ENCODE measurements at places on chromosomes 5 and 9.

DNA sequence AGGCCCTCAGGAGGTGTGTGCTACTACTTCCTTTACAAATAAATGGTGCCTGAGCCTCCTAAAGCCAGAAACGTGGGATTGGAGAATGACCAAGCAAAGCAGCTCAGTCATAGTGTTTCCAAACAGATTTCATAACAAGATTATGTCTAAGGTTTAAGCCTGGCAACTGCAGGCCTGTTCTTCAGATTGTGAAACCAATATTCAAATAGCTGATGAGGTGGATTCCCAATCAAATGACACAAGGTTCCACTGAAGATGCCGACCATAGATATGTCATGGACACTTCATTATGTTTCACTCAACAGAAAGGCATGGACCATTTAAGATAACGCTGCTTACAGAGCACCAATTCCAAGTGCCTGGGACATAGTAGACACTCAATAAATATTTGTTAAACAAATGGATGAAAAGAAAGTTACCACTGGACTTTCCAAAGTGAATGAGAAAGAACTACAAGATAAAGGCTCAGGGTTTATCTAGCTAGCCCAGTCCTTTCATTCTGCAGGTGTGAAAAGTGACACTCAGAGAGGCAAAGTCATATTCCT is 189.5 kb downstream of the ACTL7B start:
- DNase-seq = no peak

DNA sequence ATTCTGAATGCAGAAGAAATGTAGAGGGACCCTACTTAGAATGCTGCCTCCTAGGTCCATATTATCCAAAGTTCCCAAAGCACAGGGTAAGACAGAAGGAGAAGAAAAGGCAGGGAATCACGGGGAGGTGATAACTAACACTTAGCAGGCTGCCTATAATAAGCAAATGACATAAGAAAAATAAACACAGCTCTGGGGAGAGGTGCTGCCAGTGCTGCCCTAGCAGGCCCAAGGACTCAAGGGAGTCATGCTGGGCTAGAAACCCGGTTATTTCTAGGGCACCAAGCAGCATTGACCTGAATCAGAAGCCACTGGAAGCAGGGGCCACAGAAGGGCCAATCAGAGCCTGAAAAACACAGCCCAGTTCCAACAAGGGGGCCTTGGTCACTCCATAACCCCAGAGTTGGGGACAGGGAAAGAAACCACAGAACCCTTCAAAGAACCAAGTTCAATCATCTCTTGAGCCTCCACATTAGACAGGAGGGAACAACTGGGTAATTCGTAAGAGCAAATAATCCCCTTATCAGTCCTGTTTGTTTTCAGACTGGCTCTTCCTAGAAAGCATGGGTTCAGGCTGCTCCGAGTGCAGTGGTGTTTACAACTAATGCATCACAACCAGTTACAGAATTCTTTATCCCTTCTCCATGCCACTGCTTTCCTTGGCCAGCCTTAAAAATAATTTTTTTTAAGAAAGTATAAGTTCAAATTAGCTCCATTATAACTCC is 24.0 kb downstream of the NRG2 start:
- DNase-seq = no peak

GRCh38 chr5:125411071-125411743 is 664.8 kb upstream of the ZNF608 start:
- DNase-seq = no peak

- no peak for DNase-seq
Measured at GRCh38 chr9:95273369-95274022, 44.0 kb downstream of the FANCC start.

- no peak for DNase-seq
Measured at GRCh38 chr5:355958-356357, 34.4 kb downstream of the AHRR start.

- DNase-seq = peak; percentile 73
Measured at GRCh38 chr5:99060306-99061261, 131.8 kb upstream of the CHD1 start.

- DNase-seq = no peak
Measured at GRCh38 chr5:111548348-111548950, 36.1 kb upstream of the STARD4 start.

- DNase-seq = no peak
Measured at GRCh38 chr9:107999011-107999410, 509.4 kb upstream of the KLF4 start.

DNA sequence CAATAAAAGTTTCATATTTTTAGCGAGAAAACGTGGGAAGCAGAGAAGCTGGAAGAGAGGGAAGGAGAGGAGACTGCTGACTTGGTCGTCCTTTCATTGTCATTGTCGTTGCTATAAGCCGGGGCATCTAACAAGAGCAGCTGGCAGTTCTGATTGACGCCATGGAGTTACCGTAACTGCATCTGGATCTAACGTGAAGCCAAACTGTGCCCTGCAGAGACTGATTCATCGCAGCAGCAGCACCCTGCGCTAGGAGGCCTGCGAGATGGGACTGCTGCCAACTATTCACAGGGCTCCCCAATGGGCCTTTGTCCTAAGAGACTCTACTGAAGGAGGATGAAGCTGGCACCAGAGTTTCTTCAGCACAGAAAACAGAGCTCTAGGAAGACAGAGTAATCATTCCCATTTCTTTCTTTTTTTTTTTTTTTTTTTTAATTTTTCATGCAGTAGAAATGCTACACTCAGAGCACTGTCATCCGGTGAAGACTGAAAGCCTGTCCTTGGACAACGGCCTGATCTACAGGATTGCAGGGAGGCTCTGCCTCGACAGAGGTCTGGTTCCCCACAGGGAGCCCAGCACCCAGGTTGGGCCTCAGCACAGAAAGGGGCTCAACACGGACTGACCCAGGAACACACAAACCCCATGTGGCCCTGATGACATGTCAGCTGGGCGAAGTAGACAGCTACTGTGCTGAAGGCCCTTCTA is 47.8 kb downstream of the RETREG1 start:
- no peak for DNase-seq

- no peak for DNase-seq
Measured at GRCh38 chr9:128882677-128883603, 1.0 kb downstream of the LRRC8A start.

- DNase-seq = no peak
Measured at GRCh38 chr5:160174290-160174689, 55.0 kb upstream of the FABP6 start.

DNA sequence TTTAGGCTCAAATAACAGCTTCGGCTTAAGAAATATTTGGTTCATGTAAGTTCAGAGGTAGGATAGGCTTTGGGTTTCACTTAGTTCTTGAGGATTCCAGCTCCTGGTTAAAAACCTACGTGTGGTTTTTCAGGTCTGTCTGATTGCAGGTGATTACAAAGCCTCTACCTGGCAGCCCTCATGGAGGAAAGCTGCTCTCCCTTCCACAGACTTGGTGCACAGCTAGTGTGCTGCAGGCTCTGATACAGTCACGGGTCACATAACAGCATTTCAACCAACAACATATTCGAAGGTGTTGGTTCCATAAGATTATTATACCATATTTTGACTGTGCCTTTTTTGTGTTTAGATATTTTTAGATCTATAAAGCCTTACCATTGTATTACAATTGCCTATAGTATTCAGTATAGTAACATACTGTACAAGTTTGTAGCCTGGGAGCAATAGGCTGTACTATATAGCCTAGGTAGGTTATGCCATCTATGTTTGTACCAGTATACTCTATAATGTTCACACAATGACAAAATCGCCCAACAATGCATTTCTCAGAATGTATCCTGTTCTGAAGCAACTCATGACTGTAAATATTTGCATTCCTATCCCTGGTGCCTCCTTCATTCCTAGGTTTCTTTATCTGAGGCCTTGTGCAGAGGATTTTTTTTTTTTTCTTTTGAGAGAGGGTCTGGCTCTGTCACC is 8.0 kb upstream of the DCP2 start:
- DNase-seq = no peak

DNA sequence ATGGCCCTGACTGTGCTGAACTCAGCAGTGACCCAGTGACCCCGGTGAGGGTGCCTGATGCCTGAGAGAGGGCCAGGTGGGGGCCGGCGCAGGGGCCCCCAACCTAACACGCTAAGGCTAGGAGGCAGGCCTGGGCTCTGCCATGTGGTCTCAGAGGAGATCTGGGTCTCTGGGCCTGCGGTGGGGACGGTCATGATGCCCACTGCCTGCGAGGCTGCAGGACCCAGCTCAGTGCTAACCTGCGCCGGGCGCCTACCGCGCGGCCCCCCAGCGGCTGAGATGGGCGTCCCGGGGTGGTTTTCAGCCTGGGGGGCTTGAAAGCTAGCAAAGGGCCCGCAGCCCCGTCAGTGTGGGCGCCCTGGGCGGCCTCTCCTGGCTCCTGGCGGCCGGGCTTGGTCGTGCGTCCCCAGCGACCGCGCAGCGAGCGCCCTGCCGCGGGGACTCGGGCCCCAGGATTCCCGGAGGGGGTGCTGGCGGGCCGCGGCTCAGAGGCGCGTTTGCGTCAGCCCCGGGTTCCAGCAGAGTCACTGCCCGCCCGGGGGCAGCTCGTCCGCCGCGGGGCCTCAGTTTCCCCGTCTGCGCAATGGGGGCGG is 2.5 kb downstream of the EGFL7 start:
- DNase-seq = no peak

DNA sequence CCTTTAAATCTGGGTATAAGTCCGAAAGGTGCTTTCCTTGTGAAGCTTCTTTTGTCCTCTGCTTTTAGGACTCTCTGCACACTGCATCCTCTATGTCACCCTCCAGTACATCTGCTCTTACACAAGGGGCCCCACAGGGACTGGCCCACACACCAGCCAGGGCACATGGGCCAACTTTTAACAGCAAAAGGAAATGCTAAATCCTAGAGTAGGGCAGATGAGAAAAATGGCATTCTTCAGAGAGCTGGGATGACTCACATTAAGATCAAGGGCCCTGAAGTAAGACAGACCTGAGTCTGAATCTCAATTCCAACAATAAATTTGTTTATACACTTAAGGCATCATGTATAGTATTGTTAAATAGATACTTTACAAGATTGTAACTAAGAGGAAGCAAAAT is 40.3 kb upstream of the CDKN2B start:
- DNase-seq = no peak

GRCh38 chr9:134756098-134756497 is 114.5 kb downstream of the COL5A1 start:
- no peak for DNase-seq

GRCh38 chr5:176851871-176852658 is 41.7 kb downstream of the UNC5A start:
- DNase-seq = no peak
